M059J (cell line): ENCODE measurements at places on chromosomes 3 and 15.

DNA sequence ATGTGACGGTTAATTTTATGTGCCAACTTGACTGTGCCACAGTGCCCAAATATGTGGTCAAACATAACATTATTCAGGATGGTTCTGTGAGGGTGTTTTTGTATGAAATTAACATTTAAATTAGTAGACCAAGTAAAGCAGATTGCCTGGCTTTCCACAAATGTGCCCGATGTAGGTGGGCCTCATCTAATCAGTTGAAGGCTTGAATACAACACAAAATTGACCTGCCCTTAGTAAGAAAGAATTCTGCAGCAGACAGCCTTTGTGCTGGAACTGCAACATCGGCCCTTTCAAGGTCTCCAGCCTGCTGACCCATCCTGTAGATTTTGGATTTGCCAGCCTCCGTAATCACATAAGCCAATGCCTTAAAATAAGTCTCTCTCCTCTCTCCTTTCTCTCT lies 215.9 kb downstream of the MEX3B start:
- no peak for DNase-seq

- DNase-seq = peak; percentile 71
Observed at GRCh38 chr15:68489421-68489820, 57.5 kb upstream of the ITGA11 start.

GRCh38 chr15:91866371-91866905 lies 12.9 kb downstream of the SLCO3A1 start:
- peak; percentile 82 for DNase-seq

GRCh38 chr3:99167071-99167470 lies 265.6 kb upstream of the DCBLD2 start:
- no peak for DNase-seq

- peak; percentile 78 for DNase-seq
Observed at GRCh38 chr3:9175421-9175820, 74.0 kb downstream of the SRGAP3 start.

DNA sequence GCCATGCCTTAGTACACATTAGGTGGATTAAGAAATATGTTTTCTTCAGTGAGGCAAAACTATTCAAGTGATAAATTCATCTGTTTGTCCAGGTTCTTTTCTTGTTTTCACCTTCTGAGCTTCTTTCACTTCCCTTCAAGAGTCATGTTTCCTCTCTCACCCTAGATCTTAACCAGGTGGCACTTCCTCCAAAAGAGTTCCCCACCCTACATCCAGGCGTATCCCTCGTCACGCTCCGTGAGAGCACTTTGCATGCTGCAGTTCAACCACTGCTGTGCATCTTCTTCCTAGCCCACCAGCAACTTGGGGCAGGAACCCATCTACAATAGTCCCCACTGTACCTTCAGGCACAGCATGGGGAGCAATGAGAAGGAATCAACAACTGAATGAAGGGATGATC lies 28.9 kb downstream of the OSBPL10 start:
- no peak for DNase-seq

DNA sequence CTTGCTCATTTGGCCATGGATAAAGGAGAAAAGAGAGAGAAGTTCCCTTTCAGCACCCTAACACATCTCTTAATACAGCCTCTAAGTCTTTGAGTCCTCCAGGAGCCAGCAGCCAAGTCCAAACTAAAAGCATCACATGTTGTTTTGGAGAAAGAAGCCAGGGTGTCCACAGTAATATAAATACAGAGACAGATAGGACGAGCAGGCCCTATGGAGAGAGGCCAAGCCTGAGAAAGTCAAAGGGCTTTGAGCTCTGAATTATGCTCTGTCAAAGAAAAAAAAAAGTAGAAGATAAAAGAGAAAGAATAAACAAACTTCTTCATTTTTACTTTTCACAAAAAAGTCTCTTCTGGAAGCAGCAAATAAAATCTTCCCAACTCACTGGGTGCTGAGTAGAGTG lies 92.4 kb upstream of the THBS1 start:
- no peak for DNase-seq

- DNase-seq = no peak
Observed at GRCh38 chr3:177250151-177250550, 52.9 kb upstream of the TBL1XR1 start.

- DNase-seq = no peak
Observed at GRCh38 chr3:190167936-190168680, 47.4 kb upstream of the P3H2 start.

DNA sequence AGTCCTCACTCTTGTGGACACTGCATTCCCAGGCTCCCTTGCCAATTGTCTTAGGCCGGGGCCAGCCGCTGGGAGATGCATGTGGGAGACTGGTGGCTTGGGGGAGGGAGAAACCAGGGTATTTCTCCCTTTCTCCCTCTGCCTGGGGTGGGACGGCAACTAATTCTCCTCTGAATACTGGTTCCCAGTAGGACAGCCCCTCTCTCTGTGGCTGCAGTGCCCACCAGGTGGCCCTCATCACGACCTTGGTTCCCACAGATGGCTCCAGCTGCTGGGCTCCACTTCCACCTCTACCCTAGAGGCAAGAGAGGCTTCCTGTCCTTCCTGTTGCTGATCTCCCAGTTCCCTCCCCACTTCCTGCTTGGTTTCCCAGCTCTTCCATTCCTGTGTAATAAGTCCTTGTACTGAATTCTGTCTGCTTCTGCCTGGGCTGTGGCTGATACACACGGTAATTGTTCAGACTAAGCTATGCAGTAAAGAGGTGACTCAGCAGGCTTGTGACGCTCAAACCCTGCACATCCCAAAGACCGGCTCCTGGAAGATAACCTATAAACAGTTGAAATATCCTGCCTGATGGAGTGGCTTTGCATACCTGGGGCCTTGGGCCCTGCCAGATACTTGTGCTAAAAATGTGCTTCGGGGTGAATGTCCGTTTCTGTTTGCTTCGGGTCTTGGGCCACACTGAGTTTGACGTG lies 20.4 kb upstream of the COPG1 start:
- DNase-seq = peak; percentile 94

- DNase-seq = no peak
Observed at GRCh38 chr3:56123487-56123886, 344.8 kb downstream of the ERC2 start.

DNA sequence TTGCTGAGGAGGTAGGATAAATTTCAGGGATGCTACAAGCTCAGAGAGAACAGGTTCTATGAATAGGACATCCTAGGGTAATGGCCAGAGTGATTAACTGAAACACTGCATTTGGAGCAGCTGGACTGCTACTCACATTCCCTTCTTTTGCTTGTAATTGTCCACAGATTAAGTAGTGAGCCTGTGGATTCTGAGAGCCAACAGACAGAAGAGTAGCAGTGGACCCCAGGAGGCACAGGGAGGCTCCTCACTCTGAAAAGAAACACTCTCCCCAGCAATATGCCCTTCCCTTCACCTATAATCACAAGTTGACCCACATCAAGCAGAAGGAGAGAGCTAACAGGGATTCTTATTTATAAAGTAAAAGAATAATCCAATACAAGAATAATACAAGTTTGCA lies 10.6 kb upstream of the RFX7 start:
- no peak for DNase-seq

- no peak for DNase-seq
Observed at GRCh38 chr3:78351334-78351733, 1311.4 kb downstream of the ROBO2 start.

DNA sequence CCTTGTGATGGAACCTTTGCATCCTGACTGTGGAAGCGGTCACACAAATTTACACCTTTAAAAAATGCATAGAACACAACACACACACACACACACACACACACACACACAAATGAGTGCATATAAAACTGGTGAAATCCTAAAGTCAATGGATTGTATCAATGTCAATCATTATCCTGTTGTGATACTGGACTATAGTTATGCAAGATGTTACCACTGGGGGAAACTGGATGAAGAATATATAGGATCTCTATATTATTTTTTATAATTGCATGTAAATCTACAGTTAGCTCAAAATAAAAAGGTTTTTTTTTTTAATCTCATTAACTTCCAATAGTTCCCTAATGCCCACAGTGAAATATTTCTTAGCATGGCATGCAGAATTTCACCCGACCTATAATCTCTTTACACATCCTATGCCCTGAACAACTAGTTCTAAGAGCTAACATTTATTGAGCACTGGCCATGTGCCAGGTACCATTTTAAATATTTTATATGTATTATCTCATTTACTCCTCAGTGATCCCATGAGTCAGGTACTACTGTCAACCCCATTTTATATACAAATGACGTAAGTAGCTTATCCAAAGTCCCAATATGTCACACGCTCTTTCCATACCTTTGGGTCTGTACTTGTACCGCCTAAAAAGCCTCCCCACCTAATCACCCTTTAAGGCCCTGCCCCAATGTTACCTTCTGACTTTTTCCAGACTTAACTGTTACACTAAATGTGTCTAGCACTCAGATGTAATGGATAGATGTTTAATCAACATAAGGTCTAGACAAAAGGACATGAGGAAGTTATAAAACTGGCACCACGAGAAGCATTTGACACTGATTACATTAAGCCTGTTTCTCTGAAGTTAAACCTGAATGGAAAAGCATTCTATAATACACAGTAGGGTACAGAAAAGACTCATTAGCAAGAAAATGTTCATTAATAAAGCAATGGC lies 5.5 kb downstream of the ABCC5 start:
- no peak for DNase-seq

GRCh38 chr15:55221090-55222011 lies 24.6 kb upstream of the RSL24D1 start:
- peak; percentile 68 for DNase-seq

DNA sequence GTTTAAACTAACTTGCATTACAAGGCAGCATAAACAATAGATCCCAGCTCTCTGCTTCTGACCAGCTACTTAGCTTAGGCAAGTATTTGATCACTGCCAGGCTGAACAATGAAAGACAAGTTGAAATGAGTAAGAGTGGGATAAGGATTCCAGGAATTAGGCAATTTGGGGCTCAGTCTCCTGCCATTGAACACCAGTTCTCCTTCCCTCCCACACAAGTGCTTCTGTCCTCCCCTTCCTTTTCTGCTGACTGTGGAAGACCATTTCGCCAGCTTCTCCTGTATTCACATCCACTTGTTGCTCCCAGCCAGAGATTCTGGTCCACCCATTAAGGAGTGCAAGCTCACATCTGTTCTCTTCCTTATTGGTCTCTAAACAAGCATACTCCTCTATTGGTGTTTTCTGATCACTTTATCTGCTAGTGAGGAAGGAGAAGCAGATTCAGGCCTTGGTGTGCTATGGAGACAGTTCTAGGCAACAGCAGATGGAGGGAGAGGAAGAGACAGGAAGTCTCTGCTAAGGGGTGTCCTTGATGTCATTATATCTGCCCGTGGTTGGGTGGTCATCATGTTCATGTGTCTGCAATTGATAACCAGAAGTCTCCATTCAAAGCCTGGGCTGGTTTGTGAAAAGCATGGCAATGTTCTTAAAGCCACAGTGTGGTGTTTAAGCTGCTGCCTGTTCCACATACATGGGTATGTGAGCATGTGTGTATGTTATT lies 121.5 kb downstream of the PLCL2 start:
- DNase-seq = no peak

DNA sequence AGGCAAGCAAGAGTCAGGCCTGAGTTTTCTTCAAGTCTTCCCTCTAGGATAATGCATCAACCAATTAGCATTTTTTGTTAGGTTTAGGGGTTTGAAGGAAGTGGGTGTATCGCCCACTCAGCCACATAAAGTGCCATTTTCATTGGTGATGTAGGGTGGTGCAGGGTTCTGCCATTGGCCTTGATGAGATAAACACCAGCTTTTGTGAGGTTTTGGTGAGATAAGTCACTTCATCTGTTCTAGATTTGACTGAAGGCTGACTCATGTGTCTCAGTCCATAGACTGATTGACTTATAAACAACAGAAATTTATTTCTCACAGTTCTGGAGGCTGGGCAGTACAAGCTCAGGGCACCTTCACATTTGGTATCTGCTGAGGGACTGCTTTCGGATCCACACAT lies 84.5 kb upstream of the C3orf80 start:
- DNase-seq = peak; percentile 24

DNA sequence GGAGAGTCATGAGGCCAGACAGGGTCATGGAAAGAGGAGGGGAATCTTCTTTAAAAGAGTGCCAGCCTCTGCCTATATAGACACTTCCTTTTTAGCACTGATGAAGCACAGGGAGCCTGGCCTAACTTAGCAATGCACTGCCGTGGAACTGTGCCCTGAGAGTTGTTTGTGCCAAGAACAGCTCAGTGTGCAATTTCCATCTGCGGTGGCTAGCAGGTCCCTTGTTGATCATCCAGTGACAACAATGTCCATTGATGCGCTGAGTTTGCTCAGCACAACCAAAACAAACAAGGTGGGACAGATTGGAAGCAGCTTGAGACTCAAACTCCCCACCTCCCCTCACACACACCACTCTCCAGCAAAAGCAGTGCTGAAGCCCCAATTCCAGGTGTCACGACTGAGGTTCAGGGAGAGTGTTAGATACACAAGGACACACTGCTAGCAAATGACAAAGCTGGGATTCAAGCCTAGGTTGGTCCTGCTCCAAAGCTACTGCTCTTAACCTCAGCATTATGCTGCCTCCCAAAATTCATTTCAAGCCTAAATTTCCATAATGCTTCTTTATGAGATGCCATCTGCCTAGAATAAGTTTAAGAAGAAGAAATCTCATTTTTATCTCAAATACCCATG lies 316.6 kb upstream of the UBE2E2 start:
- no peak for DNase-seq

- DNase-seq = no peak
Observed at GRCh38 chr3:127536830-127537812, 53.4 kb downstream of the TPRA1 start.

DNA sequence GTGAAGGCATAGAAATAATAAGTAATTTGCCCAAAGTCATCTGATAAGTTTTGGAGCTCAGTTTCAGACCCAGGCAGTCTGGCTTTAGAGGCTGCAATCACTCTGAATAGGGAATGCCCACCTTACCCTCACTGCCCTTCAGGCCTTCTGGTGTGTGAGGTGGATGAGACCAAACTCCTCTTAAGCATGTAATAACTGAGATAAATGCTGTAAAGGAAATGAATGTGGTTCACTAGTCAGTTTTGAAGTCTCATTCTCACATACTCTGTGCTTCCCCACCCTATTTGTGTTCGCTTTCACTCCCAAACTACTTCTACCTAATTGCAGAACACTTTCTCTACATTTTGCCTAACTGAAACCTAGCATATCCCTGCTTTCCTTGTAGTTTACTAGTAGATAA lies 144.1 kb downstream of the FILIP1L start:
- no peak for DNase-seq

GRCh38 chr3:197445896-197446699 lies 109.7 kb downstream of the BDH1 start:
- no peak for DNase-seq

DNA sequence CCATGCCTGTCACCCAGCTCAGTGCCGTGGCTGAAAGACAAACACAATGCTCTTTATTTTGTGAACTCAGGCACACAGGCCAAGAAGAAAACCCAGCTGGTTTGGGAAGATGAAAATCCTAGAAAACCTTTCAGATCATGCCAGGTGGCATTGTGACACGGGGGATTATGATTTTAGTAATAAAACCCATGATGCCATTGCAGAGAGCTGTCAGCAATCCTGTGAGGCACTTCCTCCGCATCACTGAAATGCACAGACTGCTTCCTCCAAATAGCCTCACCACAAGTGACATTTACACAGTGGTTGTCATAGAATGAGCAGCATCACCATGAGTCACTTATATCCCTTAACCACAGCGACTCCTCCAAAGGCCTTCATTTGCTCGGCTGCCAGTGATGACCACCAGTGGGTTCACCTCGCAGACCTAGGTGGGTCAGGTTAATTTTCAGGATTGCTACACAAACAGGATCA lies 22.7 kb downstream of the ABHD6 start:
- DNase-seq = peak; percentile 91

- no peak for DNase-seq
Observed at GRCh38 chr3:13886593-13887129, 6.8 kb upstream of the WNT7A start.
